ENCODE measurements at places on chromosomes 5 and 9.

DNA sequence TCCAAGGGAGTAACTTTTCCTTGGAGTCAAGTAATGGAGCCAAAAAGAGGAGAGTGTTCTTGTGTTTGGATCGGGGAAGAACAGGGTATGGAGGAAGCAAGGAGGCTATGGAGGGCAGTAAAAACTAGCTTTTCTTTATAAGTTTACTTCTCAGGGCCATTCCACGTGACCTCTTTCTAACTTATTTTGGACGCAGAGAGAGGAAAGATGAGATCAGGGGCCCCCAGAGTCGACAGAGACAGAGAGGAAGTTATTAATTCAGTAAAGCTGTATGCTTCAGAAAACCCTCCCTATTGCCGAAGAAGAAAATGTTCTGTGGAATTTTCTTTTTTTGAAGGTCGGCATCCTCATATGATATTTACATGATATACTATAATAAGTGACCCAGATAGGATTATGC lies 233.8 kb upstream of the MPDZ start:
- DNase-seq = no peak

DNA sequence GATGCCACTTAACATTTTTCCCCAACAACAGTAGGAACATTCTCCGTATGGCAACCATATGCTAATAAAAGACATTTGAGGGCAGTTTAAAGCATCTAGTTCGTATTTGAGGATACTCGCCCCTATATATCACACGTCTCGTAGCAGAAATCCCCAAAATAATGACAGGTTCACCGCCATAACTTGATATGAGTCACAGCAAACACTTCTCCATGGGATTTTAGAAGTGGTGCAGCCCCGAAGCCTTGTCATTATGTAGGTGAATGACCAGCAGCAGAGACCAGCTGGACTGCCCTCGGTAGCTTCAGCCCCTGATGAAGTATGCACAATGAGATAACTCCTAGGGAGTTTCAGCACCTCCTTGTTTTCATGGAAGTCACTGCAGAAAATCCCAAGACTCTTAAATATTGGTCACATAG lies 2.0 kb downstream of the CTNND2 start:
- DNase-seq = no peak

GRCh38 chr5:10985721-10986110 lies 224.7 kb upstream of the DAP start:
- DNase-seq = no peak

GRCh38 chr5:179819296-179820126 lies 1.2 kb upstream of the SQSTM1 start:
- no peak for DNase-seq

DNA sequence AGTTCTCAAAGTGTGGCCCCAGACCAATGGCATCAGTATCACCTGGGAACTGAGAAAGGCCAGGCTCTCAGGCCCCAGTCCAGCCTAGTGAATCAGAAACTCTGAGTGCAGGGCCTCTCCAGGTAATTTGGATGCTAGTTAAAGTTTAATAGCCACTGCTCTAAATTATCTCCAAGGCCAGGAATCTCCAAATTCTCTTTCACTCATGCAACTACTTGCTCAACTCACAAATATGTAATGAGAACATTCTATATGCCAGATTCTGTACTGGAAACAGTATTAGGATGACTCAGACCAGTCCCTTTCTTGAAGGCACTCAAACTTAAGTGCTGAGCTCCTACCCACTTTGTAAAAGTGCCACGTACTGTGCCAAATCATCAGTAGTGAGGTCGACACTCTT lies 84.6 kb downstream of the PAPPA start:
- DNase-seq = no peak

DNA sequence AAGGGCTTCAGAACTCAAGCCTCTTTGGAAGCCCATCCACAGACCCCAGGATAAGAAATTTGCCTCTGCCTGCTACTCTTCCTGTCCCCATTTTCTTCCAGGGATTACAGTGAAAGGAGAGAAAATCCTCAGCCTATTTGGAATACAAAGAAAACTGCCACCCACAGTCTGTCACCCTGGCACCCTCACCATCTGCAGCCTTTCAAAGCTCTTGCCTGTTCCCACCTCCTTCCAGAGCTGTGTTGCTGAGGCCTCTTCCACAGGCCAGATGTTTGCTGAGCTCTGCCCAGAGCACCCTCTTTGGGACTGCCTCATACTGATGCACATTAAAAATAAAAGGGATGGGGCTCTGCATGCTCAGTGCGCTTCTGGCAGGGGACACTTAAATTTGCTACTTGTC lies 35.9 kb upstream of the TAF1L start:
- no peak for DNase-seq

- DNase-seq = no peak
Observed at GRCh38 chr5:84113246-84114105, 271.2 kb downstream of the EDIL3 start.

GRCh38 chr9:129972816-129973215 lies 70.2 kb downstream of the FNBP1 start:
- no peak for DNase-seq

- no peak for DNase-seq
Observed at GRCh38 chr5:120539471-120539870, 75.4 kb downstream of the PRR16 start.

- no peak for DNase-seq
Observed at GRCh38 chr9:14438232-14439021, 124.5 kb upstream of the NFIB start.

GRCh38 chr9:91085517-91086291 lies 276.0 kb downstream of the AUH start:
- no peak for DNase-seq

- no peak for DNase-seq
Observed at GRCh38 chr5:154302161-154302560, 111.6 kb downstream of the GALNT10 start.

GRCh38 chr9:103037508-103038477 lies 42.7 kb downstream of the CYLC2 start:
- DNase-seq = no peak

DNA sequence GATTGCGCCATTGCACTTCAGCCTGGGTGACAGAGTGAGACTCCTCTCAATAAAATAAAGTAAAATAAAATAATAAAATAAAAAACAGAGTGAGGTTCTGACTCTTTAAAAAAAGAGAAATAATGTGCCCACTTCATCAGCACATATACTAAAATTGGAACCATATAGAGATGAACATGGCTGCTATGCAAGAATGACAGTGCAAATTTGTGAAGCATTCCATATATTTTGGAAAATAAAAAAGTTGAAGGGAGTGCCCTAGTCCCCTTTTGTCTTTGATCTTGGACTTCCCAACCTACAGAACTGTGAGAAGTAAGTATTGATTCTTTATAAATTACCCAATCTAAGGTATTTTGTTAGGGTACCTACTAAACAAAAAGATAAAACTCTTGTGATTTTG lies 23.1 kb downstream of the BASP1 start:
- no peak for DNase-seq

- no peak for DNase-seq
Observed at GRCh38 chr5:160298189-160298588, 14.2 kb downstream of the CCNJL start.

- DNase-seq = no peak
Observed at GRCh38 chr5:140565024-140565779, 574 bp downstream of the SLC35A4 start.

GRCh38 chr5:132268769-132269551 lies 11.5 kb downstream of the PDLIM4 start:
- DNase-seq = no peak

- no peak for DNase-seq
Observed at GRCh38 chr5:19701731-19702130, 286.3 kb downstream of the CDH18 start.

- no peak for DNase-seq
Observed at GRCh38 chr5:39080597-39081204, 6.5 kb upstream of the RICTOR start.

- no peak for DNase-seq
Observed at GRCh38 chr5:194102-194501, 2.8 kb downstream of the LRRC14B start.

DNA sequence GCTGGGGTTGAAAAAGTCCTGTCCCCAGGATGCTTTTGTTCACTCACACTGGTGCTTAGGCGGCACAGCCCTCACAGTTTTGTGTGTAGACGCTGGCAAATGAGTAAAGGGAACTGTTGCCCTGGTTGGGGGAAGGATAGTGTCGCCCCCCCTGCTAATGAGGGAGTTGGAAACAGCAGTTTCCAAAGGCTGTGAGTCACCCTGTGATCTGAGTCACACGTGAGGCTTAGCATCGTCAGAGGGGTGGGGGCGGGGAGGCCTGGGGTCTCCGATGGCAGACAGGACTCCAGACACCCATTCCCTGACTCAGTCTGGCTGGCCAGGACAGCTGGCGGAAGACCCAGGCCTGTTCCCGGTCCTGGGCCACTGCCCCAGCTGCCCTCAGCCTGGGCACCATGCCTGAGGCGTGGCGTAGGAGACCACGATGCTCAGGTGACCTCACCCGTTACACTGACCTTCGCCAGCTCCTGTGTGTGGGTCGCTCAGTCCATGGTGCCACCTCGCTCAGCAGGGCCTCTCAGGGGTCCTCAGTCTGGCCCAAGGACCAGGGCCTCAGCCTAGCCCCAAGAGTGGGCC lies 2.9 kb downstream of the DNAJB5 start:
- no peak for DNase-seq

GRCh38 chr5:1317921-1318565 lies 23.2 kb upstream of the TERT start:
- no peak for DNase-seq

DNA sequence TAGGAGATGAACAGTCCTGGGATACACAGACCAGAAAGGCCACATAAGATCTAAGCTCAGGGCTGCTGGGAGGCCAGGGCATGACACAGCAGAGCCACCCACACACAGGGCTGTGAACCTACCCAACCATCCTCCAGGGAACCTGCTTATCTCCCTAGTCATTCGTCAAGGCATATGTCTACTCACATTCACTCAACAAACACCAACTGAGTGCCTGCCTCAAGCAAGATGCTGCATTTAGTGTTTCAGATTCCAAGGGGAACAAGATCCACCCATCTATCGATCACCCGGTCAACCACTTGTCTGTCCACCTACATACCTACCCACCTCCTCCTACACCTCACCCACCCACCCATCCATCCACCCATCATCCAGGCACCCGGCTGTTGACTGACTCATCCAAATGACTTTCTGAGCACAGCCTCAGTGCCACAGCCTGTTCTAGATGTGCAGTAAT lies 1.9 kb downstream of the DPM2 start:
- no peak for DNase-seq

GRCh38 chr5:127400539-127400938 lies 109.9 kb downstream of the MEGF10 start:
- DNase-seq = no peak

DNA sequence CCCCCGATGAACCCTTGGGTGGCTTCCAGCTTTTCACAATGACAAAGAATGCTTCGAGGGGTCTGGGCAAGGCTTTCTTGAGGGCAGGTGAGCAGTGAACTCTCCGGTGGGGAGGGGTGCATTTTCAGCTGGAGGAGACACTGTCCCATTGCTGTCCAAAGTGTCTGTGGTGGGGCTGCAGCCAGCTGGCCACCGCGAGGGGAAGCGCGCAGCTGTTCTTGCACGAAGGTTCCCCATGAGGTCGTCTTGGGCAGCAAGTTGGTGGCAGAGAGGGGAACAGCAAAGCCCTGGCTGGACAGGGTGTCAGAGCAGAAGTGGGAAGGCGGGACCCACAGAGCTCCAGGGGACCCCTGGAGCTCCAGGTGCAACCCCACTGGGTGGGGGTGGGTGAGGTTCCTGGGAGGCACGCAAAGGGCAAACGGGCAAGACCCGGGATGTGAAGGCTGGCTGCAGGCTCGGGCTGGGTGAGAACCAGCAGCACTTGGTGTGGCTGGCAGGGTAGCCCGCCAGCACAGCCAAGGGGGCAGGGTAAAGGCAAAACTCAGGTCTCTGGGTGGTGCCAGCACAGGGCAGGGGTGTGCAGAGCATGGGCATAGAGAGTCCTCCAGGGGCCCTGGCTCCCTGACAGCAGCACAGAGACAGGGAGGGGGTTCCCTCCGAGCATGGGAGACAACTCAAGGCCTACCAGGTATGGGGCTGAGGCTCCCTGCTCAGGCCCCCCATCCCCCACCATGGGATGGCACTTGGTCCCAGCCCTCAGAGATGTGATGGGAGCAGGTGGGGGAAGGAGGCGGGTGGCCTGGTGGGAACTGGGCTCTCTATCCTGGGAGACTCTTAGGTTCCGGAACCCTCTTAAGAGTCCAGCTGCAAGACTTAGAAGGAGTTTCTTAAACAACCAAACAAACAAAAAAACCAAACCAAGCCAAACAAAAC lies 26.6 kb downstream of the TSPAN17 start:
- DNase-seq = no peak

DNA sequence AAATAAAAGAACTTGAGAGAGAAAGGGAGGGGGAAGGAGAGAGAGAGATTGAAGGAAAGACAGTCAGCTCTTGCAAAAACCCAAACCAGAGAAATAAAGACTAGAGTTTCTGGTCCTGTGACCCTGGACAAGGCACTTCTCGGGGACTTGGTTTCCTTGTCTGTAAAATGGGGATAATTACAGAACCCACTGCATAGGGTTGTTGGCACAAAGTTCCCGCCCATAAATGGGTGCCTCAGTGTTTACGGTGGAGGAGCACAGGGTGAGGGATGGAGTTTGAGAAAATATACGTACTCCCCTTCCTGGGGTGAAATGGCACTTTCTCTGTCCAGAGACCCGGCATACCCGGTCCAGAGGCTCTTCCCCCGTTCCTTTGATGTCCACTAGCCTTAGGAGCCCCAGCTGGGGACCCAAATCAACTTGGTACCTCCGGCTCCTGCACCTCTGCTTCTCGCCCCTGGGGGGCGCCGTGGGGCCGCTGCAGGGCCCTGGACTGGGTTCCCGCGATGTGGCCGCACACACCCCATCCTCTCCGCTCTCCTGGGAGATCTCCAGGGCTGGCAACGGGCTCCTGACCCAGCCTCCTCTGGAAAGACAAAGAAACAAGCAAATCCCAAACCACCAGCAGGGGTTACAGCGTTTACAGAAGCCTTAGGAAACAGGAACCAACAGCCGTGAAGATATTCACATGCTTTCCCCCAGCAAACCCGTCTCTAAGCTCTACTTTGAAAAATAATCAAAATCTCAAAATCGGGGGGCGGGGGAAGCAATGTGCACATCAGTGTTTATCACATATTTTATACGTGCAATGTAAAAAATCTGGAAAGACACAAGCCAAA lies 26.3 kb downstream of the PTGES start:
- peak; percentile 13 for DNase-seq

- DNase-seq = no peak
Observed at GRCh38 chr9:4861736-4862451, 69.2 kb downstream of the RCL1 start.

DNA sequence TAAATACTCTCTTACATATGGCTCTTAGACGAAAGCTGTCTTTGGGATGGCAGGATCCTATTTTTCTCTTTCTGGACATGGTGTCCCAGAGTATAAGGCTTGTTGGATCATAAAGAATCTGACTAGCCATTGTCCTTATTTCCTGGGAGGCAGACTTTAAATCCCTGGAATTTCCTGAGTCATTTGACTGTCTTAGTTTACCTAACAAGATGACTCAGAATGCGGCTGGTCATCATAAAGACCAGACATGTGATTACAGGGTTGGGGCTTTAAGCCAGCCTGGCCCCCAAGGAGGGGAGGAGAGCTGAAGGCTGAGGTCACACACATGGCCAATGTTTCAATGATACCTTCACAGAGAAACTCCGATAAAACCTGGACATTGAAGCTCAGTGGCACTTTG lies 37.2 kb downstream of the FAM240B start:
- DNase-seq = no peak
